AG09319 (cell line): ENCODE measurements at places on chromosomes 3 and 15.

GRCh38 chr15:89693696-89694095 is 3.1 kb downstream of the WDR93 start:
- no peak for DNase-seq

DNA sequence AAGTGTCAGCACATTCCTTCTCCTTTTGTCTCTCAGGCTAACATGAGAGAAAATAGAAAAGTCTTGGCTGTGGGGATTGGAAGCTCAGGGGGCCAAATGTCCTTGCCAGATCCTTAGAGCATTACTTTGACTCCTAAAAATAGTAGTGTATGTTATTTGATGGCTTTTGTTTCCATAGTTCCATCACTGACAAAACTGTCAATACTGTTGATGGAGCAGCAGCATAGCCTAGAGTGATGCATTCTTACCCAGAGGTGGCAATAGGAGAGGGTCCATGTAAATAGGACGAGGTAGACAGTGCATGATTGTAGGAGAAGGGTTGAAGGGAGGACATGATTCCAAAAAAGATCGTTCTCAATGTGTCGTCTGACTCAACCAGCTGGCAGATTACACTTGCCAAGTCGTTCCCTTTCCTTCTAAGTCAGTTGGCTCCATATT is 282.7 kb upstream of the TPRG1 start:
- DNase-seq, result no peak

- no peak for DNase-seq
These were observed 231.1 kb upstream of the IL12A start for GRCh38 chr3:159757341-159758060.

- peak; percentile 24 for DNase-seq
These were observed 17.0 kb downstream of the RGMA start for GRCh38 chr15:93072011-93072410.

DNA sequence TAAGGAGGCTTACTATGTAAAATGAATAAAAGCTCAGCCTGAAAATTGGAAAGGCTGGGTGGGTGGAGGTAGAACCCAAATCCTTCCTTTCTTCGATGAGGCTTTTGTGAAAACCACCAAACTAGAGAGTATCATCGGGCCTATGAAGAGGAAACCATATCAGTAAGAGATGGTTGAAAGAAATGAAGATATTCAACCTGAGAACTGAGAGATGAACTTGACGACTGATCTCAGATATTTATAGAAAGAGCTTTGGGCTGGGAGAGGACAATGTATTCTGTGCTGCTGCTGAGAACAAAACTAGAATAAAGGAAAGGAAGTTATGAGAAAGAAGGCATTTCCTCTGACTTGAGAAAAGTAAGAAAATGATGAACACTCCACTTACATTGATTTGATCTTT is 236.6 kb downstream of the KCNH8 start:
- DNase-seq, result no peak

DNA sequence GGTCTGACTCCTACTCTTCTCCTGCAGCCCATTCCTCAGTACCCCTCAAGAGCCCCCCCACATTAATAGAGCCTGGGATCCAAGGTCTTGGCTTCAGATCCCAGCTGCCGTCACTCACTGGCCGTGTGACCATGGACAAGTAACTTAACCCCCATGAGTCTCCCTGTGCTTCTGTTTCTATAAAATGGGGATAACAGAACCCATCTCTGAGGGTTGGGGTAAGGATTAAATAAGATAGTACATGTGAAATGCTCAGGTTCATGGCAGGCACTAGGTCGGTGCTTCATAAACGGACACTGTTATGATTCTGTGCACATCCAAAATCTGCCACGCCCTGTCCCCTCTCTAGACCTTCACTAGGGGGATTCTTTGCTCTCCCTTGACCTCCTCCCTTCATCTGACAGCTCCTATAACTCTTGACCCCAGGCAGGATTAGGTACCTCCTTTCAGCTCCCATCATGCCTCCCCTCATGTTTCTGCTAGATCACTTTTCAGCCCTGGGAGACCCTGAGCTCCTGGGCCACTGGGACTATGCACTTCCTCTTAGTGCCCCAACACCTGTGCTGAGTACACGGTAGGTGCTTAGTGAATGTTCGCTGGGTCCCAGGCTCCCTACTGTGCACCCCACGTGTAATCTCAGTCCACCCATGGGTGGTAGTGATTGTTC is 1.5 kb downstream of the CAND2 start:
- no peak for DNase-seq

DNA sequence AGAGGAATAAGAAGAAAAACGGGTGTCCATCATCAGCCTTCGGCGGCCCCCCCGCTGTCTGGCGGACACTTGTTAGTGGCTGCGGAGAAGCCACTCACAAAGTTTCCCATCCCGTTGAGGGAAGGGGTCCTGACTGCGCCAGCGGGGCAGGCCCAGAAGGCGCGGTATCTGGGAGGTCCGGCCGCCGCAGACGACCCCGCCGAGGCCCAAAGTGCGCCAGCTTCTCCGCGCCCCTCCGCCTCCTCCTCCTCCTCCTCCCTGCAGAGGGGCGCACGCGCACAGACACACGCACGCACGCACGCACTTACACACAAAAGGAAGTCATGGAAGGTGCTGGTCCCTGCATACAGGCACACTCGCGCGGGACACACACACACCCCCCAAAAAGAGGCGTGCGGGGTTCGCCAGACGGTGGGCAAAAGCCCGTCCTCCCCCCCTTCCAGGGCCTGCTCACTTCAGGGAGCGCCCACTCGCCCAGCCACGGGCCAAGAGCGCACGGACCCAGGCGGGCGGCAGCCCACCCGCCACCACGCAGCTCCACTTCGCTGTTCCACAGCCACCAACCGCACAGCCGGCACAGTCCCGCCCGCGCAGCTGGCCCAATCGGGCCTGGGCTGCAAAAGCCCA is 18.0 kb downstream of the ZNF148 start:
- no peak for DNase-seq

- DNase-seq, result no peak
These were observed 12.0 kb downstream of the CELSR3 start for GRCh38 chr3:48650723-48651122.

DNA sequence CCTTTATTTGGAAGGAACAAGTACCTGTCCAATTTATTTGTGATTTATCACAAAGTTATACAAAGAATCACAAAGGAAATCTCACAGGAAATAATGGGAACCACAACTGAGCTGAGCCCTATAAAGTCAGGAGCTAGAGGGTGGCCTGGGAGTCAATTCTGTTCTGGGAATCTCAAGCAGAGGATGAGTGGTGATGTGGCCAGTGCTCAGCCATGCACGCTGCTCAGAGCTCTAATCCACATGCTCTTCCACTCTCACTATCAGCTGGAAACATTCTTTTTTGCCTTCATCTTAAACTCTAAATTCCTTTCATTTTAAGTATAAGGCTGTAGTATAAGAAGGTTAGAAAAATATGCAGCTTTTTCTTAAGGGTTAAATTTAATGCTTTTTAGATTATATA is 36.6 kb downstream of the UACA start:
- DNase-seq, result no peak

GRCh38 chr3:125069968-125070745 is 14.4 kb upstream of the HEG1 start:
- no peak for DNase-seq

- no peak for DNase-seq
These were observed 82.8 kb downstream of the RORA start for GRCh38 chr15:61146091-61146930.

- DNase-seq, result no peak
These were observed 17.7 kb downstream of the IREB2 start for GRCh38 chr15:78455749-78456148.

- no peak for DNase-seq
These were observed 87.7 kb upstream of the ALDH1L1 start for GRCh38 chr3:126267976-126268615.

DNA sequence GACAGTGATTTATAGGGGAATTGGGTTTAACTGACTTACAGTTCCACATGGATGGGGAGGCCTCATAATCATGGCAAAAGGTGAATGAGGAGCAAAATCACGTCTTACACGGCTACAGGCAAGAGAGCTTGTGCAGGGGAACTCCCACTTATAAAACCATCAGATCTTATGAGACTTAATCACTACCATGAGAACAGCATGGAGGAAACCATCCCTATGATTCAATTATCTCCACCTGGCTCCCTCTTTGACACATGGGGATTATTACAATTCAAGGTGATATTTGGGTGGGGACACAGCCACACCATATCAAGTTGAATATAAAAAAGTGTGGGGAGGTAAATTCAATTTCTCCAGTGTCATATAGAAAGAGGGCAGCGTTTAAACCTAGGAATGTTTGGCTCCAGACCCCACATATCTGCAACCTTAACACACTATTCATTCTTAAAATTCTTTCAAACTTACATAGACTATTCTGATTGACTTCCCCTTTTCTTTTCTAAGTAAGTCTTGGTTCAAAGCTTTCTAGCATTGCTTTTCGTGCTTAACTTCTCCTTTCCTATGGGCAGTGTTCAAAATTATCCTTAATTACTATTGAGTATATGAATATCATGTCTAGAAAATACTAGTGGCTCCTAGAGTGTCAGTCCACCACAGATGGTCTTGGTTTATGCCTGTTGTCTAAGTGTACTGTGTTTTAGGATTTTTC is 446.7 kb upstream of the GBE1 start:
- DNase-seq, result no peak

DNA sequence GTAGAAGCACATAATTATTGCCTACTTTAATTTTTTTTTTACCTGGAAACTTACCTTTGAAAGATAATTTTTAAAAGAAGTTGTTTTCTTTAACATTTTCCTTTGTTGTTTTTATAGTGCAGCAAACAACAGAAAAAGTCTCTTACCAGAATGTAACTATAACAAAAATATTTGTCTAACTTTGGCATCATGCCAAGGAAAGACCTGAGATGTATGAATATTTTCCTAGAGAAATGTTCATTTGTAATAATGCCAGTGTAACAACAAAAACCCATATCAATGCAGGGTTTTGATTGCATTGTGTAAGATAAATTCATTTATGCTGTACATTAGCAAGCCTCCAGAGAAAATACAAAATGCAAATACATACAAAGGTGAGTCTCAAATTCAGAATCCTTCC is 775.7 kb downstream of the SI start:
- no peak for DNase-seq

DNA sequence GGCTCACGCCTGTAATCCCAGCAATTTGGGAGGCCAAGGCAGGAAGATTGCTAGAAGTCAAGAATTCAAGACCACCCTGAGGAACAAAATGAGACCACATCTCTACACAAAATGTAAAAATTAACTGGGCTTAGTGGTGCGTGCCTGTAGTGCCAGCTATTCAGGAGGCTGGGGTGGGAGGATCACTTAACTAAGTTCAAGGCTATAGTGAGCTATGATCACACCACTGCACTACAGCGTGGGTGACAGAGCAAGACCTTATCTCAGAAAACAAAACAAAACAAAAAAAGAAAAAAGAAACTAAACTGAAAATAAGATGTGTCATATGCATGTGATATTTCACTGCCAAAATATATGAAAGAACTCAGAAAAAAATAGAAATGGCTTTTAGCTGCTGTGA is 243.3 kb upstream of the CCDC54 start:
- DNase-seq, result no peak

GRCh38 chr3:24503616-24504113 is 9.0 kb upstream of the THRB start:
- no peak for DNase-seq

DNA sequence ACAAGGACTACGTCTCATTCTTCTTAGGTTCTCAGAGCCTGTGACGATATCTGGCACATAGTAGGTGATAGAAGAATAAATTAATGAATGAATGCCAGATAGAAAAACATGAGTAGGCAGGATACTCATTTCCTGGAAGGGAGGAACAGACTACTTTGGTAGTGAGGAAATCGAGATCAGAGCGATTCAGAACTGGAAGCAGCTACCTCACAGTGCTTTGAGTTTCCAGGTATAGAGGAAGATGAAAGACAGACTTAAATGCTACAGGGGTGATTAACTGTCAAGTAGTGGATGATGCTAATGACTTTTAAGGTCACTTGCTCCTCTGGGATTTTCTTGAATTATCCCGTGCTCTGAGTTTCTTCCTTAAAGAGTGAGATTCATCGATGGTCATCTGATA is 951.5 kb upstream of the CFAP20DC start:
- no peak for DNase-seq

- no peak for DNase-seq
These were observed 4.5 kb downstream of the EIF4A2 start for GRCh38 chr3:186787642-186788481.

DNA sequence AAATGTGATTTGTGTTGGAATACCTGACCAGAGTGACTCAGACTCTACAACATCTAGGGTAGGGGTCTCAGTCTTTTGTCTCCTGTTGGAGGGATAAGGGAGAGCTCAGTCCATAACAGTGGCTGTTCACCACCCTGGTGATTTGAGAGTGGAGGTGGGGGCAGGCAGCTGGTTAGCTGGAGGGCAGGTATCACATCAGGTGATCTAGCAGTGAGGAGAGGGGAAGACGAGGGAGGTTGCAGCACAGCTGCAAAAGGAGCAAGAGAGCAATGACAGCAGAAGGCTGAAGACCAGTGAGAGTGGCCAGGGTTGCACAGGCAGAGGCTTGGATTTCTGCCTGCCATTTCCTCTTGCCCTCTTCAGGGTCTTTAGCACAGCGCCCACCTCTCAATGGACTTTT is 38.4 kb downstream of the PLCL2 start:
- DNase-seq, result no peak

DNA sequence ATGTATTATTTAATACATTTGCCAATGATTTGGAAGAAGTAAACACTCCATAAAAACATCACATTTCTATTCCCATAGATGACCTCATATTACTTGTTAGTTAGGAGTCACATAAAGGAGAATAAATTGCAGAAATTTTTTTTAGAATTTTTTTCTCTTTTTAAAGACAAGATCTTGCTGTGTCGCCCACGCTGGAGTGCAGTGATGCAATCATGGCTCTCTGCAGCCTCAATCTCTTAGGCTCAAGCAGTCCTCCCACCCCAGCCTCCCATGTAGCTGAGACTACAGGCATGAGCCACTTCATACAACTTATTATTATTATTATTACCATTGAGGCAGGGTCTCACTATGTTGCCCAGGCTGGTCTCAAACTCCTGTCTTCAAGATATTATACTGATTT is 12.3 kb upstream of the USP8 start:
- no peak for DNase-seq

- no peak for DNase-seq
These were observed 29.0 kb downstream of the SEC61A1 start for GRCh38 chr3:128081226-128081625.

DNA sequence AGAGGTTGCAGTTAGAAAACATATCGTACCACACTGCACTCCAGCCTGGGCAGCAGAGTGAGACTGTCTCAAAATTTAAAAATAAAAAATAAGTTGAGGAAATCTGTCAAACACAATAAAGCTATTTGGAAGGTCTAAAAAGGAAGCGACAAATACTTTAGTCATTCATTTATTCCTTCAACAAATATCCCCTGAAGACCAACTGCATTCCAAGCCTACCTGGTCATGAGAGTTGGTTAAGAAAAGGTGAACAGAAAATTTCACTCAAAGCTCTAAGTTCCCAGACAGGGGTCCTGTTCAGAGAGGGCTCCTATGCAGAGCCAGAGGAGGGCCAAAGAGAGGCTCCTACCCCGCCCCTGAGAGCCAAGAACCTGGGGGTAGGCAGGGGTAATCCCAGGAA is 15.4 kb upstream of the PRKAR2A start:
- no peak for DNase-seq
